ENCODE measurements at places on chromosomes 16 and 17.
A peak's percentile ranks its signal among the peaks of the same experiment; 100 is the strongest.

- no peak for DNase-seq
Measured at GRCh38 chr17:9116861-9117568, 95.7 kb downstream of the NTN1 start.

GRCh38 chr17:7884581-7885366, 3.8 kb upstream of the CHD3 start:
- DNase-seq: no peak

DNA sequence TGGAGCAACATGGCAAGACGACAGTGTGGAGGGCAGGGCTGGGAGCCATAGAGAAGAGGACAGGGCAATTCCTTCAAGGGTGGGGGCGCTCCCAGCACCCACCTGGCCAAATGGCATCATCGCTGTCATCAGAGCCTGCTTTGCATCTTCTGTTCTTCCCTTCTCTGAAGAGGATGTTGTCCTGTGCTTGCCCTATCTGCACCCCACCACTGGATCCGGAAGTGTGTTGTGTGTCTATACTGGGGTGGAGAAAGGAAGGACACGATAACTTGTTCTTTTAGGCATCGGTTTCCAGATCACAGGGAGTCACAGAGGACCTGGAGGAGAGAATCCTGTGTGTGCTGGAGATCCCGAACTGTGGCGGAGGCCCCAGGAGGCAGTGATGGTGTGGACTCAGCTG, 25.7 kb upstream of the ANKRD40CL start:
- DNase-seq: no peak

DNA sequence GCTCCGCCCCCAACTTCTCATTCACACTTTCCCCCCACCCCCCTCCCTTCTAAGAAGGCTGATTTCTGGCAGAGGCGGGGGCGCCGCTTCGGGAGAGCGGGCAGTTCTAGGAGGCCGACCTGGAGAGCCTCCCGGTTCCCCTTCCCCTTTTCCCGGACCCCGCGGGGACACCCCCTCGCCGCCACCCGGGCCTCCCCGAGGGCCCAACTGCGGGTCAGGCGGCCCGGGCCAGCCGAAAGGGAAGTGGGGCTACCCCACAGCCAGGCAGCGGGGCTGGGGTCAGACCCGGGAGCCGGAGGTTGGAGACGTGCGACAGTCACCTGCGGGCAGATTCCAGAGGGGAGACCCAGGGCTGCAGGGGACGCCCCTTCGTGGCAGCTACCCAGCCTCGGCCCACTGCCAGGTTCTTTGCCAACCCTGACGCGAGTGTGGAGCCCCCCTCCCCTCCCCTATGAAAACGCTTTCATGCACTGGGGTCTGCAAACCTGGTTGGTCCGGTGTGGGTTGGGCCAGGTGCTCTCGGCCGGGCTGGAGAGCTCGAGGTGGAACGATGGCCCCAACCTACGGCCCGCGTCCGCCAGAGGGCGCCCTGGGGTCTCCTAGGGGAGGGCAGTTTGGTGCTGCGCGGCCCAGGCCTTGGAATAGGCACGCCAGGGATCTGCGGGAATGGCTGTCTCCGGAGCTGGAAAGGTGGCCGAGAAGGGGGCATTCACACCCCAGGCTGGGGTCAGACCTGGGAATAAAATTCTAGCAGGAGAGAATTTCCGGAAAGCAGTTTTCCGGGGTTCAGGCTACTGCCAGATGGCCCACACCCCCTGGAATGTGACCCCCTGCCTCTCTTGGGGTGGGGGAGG, 721 bp upstream of the SOCS3 start:
- DNase-seq: peak; percentile 86

DNA sequence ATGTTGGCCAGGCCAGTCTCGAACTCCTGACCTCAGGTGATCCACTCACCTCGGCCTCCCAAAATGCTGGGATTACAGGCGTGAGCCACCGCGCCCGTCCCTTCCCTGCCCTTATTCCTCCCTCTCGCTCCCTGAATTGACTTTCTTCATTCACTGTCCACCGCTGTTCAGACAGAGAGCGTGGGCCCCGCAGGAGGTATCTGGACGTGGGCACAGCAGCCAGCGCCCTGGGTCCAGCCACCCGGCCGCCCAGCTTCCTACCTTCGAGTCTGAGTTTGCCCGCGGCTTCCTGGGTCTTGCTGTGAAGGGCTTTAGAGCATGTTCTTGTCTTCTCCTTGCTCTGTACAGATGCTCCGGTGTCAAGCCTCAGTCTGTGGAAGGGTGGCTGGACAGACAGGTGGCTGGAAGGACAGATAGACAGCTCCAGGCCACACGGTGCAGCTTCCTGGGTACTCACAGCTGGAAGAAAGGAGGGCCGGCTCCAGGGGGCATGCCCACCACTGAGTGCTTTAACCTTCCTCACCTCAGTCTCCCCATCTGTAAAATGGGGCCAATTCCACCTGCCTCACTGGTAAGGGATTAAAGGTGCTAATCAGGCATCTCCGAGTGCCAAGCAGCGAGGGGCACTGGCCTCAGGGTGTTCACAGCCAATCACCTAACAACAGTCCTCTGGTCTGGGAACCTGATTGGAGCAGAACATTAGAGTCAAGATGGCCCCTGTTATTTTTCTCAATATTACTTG, 13.6 kb downstream of the RHBDF2 start:
- DNase-seq: no peak

DNA sequence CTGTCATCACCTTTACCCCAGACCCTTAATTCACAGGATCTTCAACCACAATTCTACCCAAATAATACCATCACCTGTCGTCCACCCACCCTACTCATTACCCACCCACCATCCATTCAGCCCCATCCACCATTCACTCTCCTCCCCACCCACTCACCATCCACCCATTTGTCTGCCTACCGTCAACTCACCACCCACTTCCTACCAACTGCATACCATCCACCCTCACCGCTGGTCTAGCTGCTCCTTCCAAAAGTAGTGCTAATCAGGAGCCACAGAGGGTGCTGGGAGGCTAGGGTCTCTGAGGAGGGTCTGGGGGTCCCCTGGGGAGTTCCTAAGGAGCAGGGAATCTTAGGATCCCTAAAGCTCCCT, 12.0 kb upstream of the IGFBP4 start:
- DNase-seq: no peak

DNA sequence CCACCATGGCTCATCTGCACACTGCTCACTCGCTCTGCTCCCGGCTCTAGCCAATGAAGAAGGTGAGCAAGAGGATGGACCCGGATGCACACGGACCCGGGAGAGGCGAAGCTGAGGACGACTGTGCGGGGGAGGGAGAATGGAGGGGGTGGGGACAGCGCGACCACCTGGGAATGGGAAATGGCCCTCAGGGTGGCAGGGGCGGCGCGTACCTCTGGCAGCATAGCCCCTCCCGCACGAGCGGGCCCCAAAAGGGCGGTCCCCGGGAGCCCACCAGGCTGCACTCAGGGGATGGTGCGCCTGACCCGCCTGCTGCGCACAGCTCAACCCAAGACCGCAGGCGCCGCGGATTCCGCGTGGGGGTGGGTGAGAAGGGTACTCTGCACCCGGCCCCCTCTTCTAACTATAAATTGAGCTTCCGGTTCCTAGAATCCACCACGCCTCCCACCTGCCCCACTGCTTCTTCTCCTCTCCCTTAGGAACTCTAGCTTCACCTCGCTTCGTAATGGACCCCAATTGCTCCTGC, 6.1 kb downstream of the MT1H start:
- no peak for DNase-seq

GRCh38 chr17:79612468-79613194, 1.8 kb upstream of the RBFOX3 start:
- peak; percentile 4 for DNase-seq

DNA sequence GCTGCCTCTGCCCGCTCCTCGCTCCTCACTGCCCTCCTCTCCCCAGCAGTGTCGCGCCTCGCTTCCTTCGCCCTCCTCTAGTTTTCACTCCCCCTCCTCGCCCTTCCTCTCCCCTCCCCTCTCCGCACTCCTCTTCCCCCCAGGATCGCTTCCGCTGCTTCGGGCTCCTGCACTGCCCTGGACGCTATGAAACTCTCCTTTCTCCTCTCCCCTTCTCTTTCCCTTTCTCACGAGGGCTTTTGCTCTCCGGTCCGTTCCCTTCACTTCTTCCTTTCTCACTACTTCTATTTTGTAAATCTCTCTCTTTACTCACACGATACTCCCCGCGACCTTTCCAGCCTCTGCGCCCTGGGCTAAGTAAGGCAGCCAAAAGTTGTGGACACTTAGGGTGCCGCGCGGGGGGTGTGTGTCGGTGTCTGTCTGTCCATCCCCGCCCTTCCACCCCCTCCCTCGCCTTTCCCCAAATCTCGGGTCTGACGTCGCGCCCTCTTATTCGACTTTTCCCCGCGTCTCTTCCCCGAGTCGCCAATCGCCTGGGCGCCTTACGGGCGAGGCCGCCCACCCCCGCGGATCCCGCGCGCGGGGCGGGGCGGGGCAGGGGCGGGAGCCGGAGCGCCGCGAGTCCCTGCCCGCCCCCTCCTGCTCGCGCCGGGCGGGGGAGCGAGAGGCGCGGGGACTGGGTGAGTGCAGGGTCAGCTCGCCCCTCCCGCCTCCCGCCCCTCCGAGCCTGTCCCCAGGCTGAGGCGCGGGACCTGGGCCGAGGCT, at the start of gene IRX3:
TSS of gene IRX3 (minus strand) at position 422 of the 765 bp plus-strand sequence. CDS start 737 bp downstream, outside the sequence.
- no peak for DNase-seq

GRCh38 chr17:64102627-64103390, 27.1 kb downstream of the ERN1 start:
- no peak for DNase-seq

DNA sequence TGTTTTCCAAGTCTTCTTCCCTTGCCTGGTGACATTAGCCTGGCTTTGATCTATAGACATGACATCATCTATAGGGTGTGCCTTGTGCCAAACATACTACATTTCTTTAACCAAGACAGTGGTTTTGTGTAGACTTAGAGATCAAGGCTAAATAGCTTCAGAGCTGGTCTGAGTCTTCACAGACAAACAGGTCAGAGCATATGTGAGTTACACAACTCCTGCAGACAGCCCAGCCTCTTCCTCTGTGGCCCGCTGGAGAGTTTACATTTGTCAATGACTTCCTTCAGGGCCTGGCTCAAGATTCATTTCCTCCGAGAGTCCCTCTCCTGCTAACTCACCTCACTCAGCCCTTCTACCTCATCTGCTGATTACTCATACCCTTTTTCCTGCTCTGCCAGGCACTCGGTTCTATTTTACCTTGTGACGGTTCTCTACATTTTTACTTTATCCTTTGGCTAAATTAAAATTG, 73.1 kb upstream of the TANC2 start:
- DNase-seq: no peak

DNA sequence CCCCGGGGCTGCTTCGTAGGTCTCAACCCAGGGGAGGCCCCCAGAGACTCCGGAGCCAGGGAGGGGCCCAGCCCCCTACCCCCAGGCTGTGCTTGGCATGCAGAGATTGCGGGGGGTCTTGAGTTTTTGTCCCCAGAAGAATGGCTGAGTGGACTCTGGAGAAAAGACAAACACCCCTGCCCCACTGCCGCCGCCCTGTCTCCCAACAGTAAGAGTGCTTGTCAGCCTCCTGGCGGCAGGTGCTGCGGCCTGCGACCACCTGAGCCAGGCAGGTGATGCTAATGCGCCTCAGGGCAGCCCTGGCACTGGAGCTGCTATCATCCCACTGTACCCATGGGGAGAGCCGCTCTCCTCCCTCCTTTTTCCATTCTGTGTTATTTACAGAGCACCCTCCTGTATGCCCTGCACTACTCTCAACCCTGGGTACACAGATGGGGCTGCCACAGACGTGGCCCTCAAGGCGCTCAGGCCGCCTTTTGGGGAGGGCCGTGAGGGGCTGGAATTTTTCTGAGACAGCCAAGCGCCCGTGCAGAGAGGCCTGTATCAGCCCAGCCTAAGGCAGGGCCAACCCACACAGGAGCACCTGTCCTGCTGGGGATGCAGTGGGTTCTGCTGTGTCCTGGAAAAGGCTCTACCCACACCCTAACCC, 2.6 kb upstream of the IL17C start:
- DNase-seq: no peak

DNA sequence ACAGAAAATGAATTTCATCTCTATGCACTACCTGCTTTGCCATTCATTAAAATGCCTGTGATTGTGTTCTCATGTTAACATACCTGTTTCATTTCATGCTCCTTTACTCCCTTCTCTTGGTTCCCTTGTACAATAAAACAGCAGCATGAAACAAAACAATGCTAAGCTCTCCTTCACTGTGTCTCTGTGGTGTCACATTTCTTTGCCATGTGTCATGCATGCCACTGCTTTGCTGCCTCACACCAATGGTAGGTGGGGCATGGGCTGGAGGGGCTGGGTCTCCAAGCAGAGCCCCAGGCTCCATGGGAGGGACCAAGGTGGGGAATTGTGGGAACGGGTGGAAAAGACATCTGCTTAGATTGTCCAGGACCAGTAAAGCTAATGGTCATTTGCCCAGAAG, 83.6 kb downstream of the RGS9 start:
- DNase-seq: no peak

- DNase-seq: no peak
Measured at GRCh38 chr16:35150805-35151312, 1691.4 kb downstream of the TP53TG3F start.

DNA sequence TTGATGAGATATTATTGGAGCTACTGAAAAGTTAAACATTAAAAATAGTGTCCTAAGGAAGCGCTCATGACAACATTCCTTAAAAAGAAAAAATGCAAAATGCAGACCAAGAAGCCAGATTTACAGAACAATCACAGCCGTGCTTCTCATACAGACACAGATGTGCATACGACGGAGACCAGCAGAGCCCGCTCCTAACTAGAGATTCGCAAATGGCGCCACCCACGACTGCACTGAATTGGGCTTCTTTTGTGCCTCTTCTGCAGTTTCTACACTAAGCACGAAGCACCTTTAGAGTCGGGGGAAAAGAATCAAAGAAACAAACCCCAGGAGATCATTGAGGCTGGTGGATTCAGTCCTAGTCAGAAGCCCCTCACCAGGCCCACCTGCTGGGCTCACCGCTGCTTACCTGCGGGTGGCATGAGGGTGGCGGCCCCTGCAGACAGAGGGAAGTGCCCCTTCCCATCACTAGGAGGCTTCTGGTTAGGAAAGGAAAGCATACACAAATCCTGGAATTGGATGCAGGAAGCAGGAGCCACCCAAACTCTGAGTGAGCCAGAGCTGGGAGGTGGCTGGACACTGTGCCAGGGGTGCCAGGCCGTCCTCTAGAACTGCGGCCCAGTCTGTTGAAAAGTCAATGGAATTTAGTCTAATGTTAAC, 64.9 kb upstream of the CHMP6 start:
- no peak for DNase-seq

DNA sequence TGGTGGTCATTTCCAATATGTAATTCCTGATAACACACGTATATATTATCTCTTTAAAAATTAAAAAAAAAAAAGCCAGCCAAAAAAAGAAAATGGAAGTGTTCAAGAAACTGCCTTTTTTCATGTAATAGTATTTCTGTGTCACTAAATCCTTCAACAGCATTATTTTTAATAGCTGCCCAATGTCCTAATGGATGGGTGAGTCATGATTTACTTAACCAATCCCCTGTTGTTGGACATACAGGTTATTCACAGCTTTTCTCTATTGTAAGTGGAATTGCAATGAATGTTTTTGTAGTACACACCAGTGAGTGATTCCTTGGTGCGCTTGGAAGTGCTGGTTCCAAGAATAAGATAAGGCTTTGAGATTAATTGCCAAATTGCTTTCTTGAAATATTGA, 124.9 kb downstream of the WWOX start:
- DNase-seq: no peak

- no peak for DNase-seq
Measured at GRCh38 chr16:73426433-73427160, 378.7 kb upstream of the ZFHX3 start.
